ENCODE measurements at places on chromosomes 4 and X.

DNA sequence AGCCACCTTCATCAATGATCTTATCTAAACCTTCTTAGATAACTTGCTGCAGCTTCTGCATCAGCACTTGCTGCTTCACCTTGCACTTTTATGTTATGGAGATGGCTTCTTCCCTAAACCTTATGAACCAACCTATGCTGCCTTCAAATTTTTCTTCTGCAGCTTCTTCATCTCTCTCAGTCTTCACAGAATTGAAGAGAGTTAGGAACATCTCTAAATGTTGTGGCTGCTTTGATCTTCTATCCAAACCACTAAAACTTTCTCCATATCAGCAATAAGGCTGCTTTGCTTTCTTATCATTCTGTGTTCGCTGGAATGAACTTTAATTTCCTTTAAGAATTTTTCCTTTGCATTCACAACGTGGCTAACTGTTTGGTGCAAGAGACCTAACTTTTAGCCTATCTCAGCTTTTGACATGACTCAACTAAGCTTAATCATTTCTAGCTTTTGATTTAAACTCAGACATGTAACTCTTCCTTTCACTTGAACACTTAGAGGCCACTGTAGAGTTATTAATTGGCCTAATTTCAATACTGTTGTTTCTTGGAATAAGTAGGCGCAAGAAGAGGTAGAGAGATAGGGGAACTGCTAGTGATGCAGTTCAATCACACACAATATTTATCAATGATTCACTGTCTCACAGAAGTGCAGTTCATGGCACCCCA is 36.1 kb upstream of the CORIN start:
- no peak for DNase-seq

GRCh38 chrX:46407753-46408130 is 137.5 kb downstream of the ZNF674 start:
- DNase-seq: no peak

- DNase-seq: no peak
These were observed 4.2 kb downstream of the ELF4 start for GRCh38 chrX:130106071-130106470.

DNA sequence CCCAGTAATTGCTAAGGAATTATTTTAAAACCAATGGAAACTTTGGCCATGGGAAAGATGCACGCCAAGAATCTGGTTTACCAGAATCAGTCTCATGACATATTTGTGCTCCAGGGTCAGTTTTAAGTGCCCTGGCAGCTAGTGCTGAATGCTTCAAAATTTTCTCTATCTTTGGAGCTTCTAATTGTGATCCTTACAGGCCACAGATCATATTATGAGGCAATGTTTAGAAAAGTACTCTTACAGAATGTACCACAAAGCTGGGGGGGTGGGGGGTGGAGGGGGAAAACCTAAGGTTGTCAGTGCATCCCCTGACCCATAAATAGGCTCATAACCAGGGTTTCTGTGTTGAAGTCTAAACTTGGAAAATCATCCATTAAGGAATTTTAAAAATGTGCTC is 514.5 kb downstream of the INPP4B start:
- DNase-seq: no peak

DNA sequence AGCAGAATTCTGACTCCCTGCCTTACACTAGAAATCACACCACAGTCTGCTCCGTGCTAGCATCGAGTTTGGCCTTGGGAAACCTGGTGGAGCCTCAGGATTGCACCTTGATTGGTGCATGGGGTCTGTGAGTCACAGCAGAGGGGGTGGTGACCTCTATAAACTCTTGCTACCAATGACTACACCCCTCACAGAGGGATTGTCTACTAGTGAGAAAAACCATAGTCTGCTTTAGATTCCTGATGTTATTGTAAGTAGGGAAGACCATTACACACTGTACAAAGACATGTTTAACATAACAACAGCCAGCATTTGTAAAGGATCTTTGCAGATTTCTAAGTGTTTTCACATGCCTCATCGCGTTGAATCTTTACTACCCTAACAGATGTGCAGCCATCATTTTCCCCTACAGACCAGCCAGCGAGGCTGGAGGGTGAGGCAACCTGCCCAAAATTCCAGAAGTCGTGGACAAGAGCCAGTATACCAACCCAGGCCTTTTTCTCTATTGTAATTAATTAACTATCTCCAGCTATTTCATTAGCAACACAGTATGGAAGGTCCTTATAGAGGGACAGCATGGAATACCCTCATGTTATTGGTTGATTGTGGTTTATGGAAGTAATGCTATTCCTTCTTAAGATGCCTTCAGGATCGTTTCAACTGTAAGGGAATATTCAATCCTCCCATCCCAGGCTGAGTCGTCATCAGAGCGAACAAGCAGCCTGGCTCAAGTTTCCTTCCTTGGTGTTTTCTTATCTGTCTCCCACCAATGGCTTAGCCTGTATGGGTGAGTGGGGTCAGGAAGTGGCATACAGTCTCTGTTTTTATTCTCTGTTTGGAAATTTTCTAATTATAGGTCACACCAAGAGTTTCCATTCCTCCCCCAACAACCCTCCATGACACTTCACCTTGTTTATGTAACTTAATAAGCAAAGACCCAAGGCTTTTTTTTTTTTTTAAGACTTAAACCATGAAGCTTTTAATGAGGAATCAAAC is 55.9 kb upstream of the KDR start:
- no peak for DNase-seq

GRCh38 chrX:25006586-25007058 is 9.1 kb downstream of the ARX start:
- no peak for DNase-seq

DNA sequence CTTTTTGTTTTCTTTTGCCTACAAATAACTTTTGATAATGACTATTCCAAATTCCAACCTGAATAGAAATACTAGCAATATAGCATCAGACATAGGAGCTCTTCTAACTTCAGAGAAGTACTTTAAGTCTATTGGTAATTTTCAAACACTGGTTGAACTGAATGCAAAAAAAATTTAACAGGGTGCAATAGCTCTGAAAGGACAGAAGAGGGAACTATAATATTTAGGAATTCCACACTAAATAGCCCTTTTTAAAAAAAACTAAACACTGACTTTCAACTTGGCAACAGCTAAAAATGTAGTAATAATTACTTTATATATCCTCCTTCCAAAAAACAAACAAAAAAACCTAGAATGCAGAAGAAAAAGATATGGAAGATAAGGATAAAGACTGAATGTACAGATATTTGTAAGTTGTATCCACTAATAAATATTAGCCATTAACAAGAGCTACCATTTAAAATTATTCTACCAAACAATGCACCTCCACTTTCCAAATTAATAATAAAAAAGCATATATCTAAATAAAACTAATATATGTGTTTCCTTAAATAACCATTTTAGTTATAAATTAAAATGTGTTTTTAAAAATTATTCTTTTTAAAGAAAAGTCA is 81.4 kb downstream of the FBXW7 start:
- DNase-seq: no peak

DNA sequence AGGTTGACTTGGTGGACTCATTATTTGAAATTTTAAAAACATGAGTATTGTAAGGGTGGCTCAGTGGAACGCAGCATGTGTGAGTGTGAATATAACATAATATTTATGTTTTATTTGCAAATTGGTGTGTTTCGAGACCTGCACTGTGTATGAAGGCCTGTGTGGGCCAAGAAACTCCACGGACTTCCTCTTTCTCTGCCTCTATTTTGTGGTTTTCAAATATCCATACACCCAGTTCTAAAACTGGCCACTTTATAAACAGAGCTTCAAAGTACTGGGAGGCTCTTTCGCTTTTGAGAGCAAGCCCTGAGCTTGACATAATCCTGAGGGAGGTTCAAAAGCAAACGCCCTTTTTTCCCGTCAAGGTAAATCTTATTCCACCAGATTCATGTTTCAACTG is 187.7 kb downstream of the GPAT3 start:
- no peak for DNase-seq

GRCh38 chr4:22500831-22501714 is 14.8 kb downstream of the ADGRA3 start:
- no peak for DNase-seq

DNA sequence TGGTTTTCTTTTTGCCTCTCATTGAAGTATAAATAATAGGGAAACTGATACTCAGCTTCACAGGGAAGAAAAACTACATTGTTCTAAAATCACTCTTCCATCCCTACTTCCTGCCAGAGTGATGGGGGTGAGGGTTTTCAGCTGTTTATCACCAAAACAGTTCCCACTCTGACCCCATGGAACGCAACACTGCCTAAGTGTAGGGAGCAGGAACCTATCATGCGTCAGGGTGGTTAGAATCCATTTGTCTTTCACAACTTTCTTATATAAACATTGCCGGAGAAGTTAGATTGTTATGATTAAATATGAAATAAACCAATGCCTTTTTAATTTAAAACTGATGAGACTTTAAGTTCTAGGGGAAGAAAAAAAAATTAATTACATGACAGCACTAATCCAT is 15.8 kb upstream of the MPC1L start:
- DNase-seq: no peak

DNA sequence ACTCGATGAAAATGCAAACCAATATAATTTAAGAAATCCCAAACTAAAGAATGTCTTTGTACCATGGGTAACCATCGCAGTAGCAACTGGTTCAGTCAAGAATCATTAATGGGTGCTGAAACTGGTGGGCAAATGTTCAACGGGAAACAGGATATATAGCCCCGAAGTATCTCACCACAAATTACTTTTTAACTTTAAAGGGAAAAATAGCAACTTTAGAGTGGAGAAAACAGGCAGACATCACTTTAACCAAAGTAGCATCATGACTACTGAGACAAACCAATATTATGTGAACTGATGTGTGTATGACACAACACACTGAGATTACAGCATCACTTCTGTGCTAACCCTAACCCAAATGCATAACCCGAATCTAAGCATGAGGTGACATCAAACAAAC is 33.8 kb upstream of the SLAIN2 start:
- DNase-seq: no peak

DNA sequence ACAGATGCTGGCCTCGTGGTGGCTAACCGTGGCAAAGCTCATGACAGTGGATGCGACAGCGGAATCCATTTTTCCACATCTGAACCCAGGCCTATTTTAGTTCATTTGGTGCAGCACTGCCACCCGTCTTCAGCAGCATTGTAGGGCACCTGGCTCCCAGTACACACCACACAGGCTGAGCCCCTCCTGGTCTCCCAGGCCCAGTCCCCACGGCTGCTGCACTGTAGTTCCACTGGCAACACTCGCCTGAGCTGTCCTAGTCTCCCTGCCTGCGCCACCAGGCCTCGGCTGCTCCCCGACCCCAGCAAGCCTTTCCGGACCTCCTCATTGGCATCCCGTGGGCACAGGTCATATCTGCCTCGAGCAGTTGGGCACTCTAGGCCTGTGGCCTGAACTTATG is 76.2 kb downstream of the MTMR1 start:
- no peak for DNase-seq

GRCh38 chr4:143270256-143270838 is 66.3 kb upstream of the GAB1 start:
- DNase-seq: no peak

DNA sequence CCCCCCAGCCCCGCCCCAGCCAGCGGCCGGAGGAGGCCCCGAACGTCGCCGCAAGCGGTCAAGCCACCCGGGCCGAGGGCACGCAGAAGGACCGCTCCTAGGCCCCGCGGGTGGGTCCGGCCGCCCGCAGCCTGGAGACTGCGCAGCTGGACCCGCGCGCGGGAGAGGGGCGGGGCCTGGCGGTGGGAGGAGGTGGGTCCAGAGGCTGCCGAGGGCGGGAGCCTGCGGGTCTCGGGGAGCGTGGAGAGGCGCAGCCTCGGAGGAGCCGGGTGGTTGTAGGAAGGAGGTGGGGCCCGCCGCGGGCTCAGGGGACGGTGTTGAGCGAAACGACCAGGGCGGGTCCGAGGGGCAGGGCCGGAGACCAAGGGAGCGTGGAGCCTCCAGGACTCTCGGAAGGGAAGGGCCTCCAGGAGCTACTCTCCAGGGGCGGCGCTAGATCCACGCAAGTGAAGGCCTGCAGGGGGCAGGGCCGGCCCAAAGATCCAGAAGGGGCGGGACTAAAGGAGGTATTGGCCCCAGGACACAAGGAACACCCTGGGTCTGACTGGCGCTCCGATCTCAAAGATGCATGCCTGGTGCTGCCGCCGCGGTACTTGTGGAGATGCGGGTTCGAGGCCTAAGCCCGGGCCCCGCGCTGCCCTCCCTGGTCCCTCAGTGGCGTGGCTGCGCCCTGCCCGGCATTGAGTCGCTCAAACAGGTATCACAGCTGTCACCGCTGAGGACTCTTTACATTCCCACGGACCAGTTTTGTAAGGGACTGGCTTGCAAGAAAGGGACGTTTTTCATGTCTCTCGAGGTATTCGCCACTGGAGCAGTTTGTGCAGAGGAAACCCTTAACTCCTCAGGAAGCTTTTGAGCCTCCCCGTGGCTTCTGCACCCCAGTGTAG is 5.9 kb downstream of the TIMM17B start:
- DNase-seq: peak; percentile 51

DNA sequence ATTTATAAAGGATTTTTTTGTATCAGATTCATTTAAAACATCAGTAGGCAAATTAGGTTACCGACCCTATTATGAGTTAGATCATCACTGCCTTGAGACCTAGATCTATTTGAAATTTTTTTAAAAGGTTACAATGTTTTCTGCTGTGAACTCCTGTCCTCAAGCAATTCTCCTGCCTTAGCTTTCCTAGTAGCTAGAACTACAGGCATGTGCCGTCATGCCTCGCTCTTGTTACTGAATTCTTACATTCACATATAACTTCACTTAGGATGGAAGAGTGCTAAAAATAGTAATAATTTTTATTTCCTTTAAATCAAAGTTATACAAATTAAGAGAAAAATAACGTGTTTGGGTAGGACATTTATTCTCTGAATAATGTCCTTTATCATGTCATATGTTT is 75.5 kb upstream of the MAOA start:
- no peak for DNase-seq

- no peak for DNase-seq
These were observed 54.1 kb upstream of the AP1S2 start for GRCh38 chrX:15908603-15909290.

GRCh38 chr4:138802499-138802898 is 213.1 kb upstream of the NOCT start:
- no peak for DNase-seq

- DNase-seq: no peak
These were observed 157.1 kb downstream of the PDGFRA start for GRCh38 chr4:54386042-54386669.

DNA sequence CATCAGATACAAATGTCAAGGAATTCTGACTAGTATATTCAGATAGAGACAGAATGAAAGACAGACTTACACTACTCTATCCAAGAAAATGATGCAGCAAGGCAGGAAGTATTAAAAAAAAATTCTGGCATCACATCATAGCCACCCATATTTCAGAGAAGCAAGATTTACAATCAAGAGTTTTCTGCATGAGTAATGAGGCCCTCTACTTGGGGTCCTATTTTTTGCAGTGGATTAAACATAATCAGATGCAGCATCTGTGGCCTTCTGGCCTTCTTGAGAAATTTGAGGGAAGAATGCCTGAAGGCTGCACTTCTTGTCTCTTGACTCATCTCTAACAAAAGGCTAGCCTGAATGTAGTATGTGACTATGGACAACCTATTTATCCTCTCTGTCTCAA is 48.2 kb upstream of the SLIT2 start:
- DNase-seq: no peak

GRCh38 chr4:646460-646859 is 21.1 kb downstream of the PDE6B start:
- no peak for DNase-seq
